T-cell (primary cell): ENCODE measurements at places on chromosomes 11 and 22. TPM values are rescaled to one million over a fixed set of nuclear protein-coding genes. Genes with fewer than 3 reads are reported as not detected.

The PRR5 gene
- 58.7 TPM for total RNA-seq

The FOLR2 gene
- total RNA-seq = not detected

The RFPL3 gene
- not detected for total RNA-seq

The CNTF gene
- 2.9 TPM for total RNA-seq

The MMP8 gene
- not detected for total RNA-seq

The OR52I1 gene
- not detected for total RNA-seq
